ENCODE measurements at places on chromosomes 4 and X. TPM values are rescaled to one million over a fixed set of nuclear protein-coding genes. Genes with fewer than 3 reads are reported as not detected.

The GSPT2 gene
- total RNA-seq, result 10.5 TPM

The GPRASP1 gene
- 4.3 TPM for total RNA-seq

The SPON2 gene
- total RNA-seq, result 5.3 TPM

DNA sequence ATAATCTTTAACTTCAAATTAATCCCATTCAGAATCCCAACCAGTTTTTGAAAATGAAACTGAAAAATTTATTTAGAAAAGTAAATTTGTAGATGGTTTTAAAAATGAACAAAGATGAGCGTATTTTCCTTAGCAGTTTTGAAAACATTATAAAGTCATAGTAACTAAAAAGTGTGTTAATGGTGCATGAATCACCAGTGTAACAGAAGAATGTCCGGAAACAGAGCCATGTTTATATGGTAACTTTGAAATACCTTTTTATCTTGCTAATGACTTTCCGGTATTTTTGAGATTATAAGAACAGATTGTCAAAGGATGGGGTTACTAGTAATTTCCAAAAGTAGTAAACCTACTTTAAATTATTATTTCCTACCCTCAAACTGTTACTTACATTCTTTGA, 145.9 kb downstream of the IRS4 start:
- DNase-seq, result no peak

The ATXN3L gene
- total RNA-seq, result not detected

DNA sequence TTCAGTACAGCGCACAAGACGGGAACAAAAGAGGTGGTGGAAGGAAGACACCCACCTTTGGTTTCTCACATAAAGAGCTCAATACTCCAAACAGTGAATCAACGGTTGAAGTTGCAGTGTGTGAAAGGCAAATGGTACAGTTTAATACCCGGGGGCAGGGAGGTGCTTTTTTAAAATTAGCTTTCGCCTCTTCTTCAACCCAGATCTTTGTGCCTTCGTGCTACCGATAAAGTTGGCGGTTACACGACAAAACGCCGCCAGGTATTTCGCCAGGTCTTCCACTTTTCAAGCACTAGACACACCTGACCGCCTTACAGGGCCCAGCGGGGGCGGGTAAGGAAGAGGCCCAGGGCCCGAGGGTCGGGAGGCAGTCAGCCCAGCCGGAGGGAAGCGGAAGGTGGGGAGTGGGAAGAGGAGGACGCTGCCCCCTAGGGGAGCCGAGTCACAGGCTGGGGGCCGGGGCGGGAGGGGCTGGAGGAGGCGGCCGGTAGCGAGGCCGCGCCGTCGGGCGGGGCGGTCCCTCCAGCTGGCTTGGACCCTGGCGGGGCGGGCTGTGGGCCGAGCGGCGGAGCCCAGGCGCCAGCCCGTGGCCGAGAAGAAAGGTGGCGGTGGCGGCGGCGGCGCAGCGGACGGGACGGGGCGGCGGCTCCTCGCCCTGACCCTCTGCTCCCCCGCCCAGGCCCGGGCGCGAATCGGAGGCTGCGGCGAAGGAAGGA, 16.0 kb downstream of the UTP3 start:
- DNase-seq, result peak; percentile 73

The CPEB2 gene
- 4.0 TPM for total RNA-seq

DNA sequence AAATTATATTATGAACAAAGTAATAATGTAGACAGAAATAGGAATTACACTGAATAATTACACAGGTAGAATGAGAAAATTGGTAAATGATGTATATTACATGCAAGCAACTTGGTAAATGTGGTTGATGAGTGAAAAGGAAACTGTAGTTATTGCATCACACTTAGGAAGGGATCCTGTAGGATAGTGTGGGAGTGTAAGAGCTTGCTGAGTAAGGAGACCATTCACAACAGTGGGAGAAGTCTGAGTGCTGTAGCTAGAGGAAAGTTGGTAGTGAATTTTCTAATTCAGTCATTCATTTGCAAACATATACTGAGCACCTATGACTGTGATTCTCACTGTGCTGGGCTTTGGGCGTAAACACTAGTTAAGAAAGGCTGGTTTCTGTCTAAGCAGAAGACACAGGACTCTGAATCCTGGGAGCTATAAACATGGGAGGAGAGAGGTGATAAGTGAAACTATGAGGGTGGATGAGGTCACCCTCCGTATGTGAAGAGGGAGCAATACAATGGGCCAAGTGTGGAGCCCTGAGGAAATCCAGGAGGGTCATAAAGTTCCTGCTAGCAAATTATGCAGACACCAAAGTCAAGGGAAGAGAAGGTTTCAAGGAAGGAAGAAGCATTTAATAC, 14.2 kb upstream of the CPE start:
- no peak for DNase-seq

- DNase-seq, result no peak
Measured at GRCh38 chrX:20803971-20804370, 537.3 kb upstream of the RPS6KA3 start.

The DNAAF6 gene
- 0.05 TPM for total RNA-seq

DNA sequence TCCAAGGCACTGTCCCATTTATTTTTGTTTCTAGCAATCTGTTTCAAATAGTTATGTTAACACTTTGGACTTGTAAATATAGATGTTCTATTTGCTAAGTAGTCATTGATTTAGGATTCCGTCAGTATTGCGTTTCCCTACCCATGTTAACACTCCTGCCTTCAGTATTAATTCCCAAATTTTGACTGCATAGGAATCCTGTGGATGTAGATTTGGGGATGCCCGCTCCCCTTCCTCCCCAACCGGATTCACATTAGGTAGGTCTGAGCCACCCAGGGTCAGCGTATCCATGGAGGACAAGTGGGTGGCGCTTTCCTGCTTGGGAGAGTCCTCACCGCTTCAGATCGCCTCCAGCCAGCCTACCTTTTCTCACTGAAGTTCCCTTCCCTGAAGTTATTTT, 1.1 kb upstream of the SORBS2 start:
- DNase-seq, result no peak

DNA sequence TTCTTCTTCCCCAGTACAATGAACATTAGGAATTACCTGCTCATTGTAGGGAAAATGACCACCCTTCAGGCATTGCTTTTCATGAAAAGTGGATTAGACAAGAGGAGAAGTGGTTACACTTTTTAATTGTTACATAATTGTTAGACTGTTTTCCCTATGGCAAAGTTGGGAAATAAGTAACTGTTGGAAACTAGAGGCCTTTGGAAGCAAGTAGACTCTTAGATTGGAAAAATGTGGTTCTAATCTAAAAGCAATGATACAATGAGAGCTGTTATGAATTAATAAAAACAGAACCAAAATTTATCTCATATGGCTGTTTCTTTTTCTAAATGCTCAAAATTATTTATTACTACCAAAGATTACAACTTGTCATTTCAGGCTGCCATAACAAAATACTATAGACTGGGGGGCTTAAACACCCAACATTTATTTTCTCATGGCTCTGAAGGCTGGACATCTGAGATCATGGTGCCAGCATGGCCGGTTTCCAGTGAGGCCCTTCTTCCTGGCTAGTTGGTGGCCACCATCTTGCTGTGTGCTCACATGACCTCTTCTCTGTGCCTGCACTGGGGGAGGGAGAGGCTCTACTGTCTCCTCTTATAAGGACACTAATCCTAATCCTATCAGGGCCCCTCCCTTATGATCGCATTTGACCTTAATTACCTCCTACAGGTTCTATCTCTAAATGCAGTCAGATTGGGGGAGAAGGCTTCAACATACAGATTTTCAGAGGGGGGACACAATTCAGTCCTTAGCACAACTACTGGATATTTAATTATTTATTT, 12.5 kb downstream of the CC2D2A start:
- DNase-seq, result no peak

DNA sequence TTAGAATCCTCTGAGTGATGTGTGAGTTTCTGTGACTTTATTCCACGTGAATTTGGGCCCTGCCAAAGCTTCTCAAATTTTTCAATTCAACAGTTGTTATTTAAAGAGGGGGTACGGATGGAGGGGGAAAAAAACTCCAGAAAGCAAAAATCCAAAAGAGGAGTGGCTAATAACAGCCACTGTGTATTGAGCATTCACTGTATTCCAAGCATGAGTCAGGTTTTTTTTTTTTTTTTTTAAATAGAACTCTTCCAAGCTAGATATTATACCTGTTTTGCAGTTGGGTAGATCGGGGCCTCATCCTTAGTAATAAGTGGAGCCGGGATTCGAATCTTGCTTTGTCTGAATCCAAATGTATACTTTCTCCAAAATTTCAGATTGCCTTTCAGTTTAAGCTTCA, 6.4 kb upstream of the RHOH start:
- no peak for DNase-seq

The USP17L28 gene
- not detected for total RNA-seq

DNA sequence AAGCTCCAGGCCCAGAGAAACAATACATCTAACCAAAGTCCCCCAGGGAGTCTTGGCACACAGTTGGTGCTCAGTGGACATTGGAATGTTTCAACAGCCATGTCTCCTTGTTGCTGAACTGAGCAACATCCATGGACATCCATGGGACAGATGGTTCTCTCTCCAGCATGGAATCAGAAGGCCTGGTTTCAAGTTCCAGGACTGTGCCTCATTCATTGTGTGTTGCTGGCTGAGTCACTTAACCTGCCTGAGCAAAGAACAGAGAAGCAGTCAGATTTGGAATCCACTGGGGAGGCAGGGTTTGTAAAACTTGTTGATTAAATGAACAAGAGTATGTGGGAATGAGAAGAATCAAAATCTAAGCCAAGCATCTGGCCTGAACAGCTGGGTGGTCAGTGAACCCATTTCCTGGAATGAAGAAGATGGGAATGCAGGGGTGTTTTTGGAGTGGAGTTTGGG, 147.9 kb downstream of the CHIC2 start:
- no peak for DNase-seq

The SLITRK4 gene
- 0.66 TPM for total RNA-seq

DNA sequence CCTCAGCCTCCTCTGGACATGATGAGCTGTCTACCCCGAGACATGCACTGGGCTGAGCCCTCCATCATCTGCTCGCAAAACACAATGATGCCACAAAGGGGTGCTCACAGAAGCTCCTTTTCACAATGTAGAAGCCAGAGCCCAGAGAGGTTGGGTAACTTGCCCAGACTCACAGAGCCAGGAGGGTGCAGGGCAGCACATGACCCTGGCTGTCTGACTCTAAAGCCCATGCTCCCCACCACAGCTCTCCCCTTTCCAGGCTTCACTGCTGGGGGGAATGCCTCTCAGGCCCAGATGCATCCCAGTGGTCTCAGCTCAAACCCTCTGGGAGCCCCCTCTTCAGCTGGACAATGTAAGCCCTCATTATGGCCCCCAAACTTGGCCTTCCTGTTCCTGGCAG, 98.4 kb upstream of the AFAP1 start:
- DNase-seq, result no peak

- DNase-seq, result peak; percentile 37
Measured at GRCh38 chr4:169566021-169566818, 46.2 kb downstream of the NEK1 start.

GRCh38 chr4:85932500-85933290, 427.2 kb downstream of the MAPK10 start:
- DNase-seq, result peak; percentile 40

DNA sequence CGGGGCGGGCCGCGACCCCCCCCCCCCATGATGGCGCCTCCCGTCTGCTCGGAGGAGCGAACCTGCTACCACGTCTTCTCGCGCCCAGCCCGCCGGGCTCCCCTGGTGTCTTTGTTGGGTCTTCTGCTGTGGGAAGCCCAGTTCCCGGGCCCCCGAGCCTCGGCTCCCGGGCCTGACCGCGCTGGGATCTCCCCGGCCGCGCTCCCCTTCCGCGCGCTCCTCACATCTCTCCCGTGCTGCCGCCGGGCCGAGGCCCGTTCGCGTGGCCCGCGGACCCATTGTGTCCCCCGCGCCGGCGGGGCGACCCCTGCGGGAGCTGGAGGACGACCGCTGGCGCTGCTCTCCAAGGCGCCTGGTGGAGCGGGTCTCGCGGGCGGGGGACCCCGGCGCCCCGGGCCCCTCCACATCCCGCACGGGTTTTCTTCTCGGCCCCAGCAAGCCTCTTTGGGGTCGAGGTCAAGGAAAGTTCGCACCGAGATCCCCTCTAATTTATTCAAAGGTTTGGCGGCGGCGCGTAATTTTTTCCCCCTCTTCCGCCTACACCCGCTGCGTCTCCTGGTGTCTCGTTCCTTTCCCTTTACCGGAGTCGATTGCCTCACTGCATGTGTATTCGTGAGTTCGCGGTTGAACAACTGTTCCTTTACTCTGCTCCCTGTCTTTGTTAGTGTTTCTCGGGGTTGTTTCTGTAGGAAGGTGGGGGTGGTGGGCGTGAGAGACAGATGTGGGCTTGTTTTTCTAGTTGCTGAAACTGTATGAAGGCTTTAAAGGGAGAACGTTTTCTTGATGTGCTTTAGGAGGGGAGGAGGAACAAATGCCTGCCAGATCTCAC, 770 bp downstream of the SMAD1 start:
- DNase-seq, result peak; percentile 82

DNA sequence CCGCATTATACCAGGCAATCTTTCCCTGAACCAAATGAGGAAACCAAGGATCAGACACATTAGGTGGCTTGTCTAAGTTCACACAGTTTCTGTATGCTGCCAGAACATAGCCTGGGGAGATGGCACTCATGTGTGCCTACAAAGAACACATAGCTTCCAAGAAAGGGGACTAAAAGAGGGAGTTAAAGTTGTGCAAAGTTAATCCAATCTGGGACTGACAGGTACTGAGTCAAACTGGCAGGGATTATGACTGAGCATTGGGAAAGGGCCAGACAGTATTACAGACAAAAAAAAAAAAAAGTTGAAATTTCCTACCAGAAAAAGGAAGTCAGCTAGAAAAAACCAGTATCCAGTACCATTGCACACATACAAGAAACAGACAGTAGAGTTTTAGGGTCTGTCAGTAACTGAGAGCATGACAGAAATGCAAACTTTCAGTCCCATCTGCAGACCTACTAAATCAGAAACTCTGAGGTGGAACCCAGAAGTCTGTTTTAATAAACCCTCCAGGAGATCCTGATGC, 37.2 kb downstream of the ADAMTS3 start:
- DNase-seq, result no peak

DNA sequence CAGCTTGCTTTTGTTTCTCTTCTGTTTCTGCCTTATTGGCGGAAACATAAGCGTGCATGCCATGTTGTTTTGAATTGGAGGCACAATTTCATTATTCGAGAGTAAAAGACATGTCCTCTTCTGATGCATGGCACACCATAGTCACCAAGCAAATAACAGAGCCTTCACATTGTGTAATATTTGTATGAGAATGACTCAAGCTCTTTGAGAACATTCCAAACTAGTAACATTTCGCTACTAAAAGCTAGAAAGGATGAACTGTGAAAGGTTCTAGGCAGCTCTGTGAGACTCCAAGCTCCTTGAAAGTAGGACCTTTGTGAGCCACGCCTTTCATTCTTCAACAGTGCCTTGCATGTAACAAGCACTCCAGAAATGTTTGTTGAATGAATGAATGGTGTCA, 9.2 kb upstream of the ANXA3 start:
- no peak for DNase-seq

GRCh38 chr4:124386648-124387047, 325.9 kb downstream of the ANKRD50 start:
- DNase-seq, result no peak

The PDHA1 gene
- total RNA-seq, result 113 TPM

DNA sequence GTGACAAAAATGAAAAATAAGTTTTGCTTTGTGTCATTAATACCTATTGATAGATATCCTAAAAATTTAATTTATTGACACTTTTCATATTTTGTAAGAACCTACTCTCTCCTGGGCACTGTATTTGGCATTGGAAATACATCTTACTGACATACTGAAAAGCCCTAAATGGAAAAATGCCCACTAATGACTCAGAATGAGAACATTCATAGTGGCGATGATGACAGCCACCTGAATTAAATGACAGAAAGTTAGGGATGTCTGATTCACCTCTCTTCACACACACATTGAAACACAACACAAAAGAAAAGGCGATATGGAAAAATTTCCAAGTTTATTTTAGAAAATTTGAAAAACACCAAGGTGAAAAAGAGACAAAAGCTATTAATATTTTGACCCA, 992.3 kb downstream of the STPG2 start:
- DNase-seq, result no peak

- DNase-seq, result no peak
Measured at GRCh38 chrX:117522725-117523700, 593.6 kb downstream of the KLHL13 start.

The IL2RG gene
- total RNA-seq, result 91.6 TPM
